ENCODE measurements at places on chromosomes 4 and X.

DNA sequence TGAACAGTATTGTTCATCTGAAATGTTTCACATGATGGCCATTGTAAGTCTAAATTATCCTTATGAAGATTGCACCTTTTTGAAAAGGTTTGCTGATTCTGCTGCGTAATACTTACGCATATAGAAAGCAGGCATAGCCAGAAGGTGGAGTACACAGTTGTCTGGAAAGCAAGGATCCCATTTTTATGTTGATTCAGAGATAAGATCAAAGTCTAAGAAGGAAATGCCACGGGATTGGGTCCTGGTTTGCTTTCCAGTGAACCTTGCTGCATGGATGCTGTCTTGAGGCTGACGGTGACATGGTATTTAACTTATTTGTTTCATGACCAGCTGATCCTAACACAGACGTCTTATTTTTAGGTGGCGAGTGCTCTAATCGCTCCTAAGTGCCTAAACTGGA, 15.5 kb downstream of the MAGEA9B start:
- no peak for DNase-seq

DNA sequence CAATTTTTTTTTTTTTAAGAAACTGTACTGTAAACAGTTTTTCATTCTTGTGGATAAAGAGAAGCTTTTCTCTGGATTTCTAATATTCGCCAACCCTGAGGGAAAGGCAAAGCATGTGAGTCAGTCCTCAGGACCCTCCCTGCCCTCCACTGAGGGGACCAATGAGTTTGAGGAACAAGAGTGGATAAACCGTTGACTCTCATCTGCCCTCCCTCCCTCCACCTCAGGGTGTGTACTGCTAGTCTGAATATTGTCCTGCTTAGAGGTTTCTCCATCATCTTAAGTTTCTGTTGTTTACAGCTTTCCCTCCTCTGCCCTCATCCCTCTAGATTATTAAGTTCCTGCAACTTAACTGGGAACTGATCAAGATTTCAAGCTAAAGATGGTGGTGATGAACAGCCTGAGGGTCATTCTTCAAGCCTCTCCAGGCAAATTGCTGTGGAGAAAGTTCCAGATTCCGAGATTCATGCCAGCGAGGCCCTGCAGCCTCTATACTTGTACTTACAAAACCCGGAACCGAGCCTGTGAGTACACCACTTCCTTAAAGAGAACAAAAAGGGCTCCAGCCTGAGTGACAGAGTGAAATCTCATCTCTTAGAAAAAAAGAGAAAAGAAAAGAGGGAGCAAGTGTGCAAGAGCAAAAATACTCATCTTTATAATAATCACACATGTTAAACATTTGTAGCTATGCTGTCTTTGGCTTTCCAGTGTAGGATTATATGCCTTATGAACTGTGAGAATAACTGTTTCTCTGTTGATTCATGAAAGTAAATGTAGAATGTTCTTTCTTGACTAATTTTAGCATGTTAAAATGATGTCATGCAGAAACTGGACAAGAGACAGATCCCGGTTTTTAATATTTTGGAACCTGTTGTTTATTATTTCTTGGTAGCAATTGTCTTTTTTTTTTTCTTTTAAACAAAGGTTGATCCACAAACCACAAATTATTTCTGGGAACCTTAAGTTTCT, 11.9 kb downstream of the CA5B start:
- no peak for DNase-seq

GRCh38 chr4:5711479-5712184, 631 bp downstream of the EVC start:
- DNase-seq = no peak

DNA sequence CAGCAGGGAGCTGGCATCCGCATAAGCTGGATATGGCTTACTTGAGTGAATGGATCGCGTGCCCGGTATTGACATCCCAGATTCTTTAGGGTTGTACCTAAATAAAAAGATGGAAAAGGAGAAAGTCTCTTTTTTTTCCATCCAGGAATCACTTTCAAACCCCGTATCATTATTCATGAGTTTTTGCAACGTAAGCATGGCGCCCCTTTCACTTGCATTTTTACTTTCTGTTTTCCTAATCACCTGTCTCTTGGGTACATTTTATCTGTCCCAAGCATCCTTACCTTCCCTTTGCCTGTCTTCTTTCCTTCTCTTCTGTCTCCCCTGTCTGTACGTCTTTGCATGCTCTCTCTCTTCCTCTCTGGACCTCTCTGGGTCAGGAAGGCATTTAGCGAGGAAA, 128.6 kb downstream of the CPE start:
- no peak for DNase-seq

DNA sequence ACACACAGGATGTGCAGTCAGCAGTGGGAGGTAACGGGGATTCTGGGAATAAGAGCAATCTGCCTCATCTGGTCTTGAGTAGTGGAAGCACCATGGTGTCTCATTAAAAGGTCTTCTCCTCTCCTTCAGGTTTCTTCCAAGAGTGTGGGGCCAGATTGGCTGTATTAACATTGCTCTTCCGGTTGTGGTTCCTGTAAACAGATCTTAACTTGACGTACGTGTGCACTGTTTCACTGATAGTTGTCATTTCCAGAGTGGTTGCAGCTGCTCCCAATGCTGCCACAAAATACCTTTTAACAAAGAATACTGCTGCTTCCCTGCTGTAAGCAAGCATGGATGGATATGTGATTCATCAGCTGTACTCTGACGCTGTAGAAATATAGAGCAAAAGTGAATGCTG, 1443.4 kb upstream of the TENM3 start:
- DNase-seq = no peak

DNA sequence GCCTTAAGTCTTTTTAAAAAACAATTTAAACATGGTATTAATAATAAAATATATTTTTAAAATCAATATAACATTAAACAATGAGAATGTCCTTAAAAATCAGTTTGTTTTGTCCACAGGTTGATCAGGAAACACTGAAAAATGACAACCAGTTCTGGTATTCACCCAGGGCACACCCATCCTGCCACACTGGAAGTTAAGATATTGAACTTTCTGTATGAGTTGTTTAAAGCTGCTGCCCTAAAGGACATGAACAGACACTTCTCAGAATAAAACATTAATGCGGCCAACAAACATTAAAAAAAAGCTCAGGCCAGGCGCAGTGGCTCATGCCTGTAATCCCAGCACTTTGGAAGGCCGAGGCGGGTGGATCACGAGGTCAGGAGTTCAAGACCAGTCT, 15.0 kb upstream of the HOPX start:
- DNase-seq = no peak

GRCh38 chr4:13378973-13379759, 105.0 kb downstream of the RAB28 start:
- no peak for DNase-seq

GRCh38 chr4:10761903-10762302, 77.3 kb upstream of the CLNK start:
- no peak for DNase-seq

- no peak for DNase-seq
These were observed 511.8 kb upstream of the ARX start for GRCh38 chrX:25527596-25527995.

DNA sequence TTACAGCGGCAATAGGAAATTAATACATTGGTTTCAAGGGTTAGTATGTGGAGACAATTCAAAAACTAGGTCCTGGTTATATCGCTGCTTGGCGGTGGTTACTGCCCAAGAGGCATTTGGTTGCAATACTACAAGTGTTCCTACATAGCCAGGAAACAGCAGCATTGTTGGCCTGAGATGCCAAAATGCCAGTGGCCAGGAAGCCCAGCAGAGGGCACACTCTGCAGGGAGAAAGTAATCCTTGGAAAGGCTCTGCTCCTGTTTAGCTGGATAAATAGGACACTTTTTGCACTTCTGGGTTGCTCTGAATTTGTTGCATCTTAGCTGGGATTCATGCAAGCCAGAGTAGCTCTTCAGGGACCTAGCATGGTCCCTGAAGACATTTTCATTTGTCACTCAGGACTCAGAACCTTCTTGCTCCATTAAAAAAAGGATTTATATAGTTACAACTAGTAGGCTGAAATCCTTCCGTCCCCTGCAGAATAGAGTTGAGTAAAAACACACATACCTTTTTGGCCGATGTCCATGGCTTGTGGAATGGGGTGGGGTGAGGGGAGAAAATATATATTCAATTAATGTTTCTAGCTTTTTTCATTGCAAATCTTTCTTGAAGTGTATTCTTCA, 8.1 kb upstream of the GPR119 start:
- no peak for DNase-seq

- DNase-seq = no peak
These were observed 84.4 kb downstream of the HTRA3 start for GRCh38 chr4:8353912-8354453.

GRCh38 chr4:125432078-125432477, 117.3 kb downstream of the FAT4 start:
- no peak for DNase-seq

DNA sequence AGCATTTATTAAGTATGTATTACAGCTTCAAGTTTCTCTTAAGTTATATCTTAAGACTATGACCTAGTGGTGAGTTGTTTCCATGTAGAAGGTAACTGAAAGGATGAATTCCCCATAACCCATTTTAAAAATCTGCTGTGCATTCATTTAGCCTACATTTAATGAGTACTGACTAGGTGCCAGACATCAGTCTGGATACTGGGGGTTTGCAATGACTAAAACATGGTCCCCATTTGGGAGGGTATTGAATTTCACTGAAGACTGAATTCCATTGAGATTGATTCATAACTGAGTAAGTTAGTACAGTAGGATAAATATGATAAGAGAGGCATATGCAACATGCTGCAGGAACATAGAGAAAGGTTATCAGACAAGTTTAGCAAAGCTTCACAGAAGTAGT, 241.5 kb downstream of the FRAS1 start:
- DNase-seq = no peak

DNA sequence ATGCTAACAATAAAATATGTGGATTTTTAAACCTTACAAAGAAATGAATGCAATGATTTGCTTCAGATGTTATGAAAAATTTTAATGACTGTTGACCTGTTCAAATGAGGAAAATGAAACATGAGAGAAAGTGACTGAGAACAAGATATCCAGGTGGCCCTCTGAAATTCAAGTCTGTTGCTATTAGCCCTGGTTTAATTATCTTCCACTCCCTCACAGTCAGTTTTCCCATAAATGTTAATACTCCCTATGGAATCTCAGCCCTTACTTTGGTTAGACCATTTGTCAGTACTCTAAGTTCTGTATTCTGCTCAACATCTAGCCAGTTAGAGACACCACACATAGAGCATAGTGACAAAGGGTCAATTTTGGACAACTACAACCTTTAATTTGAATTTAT, 327.8 kb downstream of the PDGFC start:
- no peak for DNase-seq

GRCh38 chr4:16083241-16084191, at the start of gene PROM1:
PROM1 (minus strand) TSS chr4:16084023; CDS start chr4:16075906, 8,117 bp downstream.
- DNase-seq = peak; percentile 36

DNA sequence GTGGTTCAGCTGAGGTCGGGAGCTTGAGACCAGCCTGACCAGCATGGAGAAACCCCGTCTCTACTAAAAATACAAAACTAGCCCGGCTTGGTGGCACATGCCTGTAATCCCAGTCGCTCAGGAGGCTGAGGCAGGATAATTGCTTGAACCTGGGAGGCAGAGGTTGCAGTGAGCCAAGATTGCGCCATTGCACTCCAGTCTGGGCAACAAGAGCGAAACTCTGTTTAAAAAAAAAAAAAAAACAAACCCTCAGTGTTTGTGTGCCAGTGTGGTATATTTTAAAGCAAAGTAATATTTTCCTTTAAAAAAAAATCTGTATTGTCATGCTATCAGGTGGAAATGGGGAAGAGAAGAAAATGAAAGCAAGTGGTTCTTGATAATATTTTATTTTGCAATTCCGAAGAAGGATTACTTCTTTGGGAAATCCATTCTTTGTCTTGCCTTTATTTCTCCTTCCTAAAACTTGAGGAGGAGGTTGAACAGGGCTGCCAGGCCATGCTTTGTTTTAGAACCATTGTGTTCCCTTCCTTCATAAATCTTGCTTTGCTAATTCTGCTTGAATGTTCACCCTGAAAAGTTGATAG, 14.4 kb downstream of the ALG13 start:
- no peak for DNase-seq

DNA sequence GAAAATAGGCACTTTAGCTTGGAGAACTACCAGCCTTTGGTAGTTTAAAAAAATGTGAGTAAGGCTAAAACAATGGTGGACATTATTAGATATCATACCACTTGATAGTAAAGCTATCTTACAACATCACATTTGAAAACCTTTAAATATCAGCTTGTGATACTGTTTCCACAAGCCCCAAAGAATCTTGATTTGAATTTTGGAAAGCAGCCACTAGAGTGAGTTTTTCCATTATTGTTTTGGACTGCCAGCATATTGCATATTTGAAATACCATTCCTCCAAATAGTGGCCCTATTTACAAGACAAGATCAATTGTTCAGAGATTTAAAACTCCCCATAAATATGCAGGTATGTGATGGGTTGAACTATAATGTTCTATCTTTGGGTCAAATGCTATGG, 303.0 kb upstream of the PRPS2 start:
- DNase-seq = no peak

- DNase-seq = no peak
These were observed 92.0 kb upstream of the STS start for GRCh38 chrX:7055386-7056137.

GRCh38 chr4:43547561-43547960, 655.0 kb downstream of the GRXCR1 start:
- DNase-seq = no peak

- DNase-seq = no peak
These were observed 689.3 kb downstream of the CENPC start for GRCh38 chr4:66855956-66856355.

GRCh38 chr4:184536065-184536880, 61.9 kb upstream of the IRF2 start:
- DNase-seq = no peak

- DNase-seq = no peak
These were observed 52.2 kb upstream of the SOD3 start for GRCh38 chr4:24743206-24743605.

- DNase-seq = peak; percentile 6
These were observed 27.5 kb downstream of the SETD7 start for GRCh38 chr4:139528377-139529005.

GRCh38 chr4:84917086-84917821, 49.2 kb downstream of the WDFY3 start:
- no peak for DNase-seq

DNA sequence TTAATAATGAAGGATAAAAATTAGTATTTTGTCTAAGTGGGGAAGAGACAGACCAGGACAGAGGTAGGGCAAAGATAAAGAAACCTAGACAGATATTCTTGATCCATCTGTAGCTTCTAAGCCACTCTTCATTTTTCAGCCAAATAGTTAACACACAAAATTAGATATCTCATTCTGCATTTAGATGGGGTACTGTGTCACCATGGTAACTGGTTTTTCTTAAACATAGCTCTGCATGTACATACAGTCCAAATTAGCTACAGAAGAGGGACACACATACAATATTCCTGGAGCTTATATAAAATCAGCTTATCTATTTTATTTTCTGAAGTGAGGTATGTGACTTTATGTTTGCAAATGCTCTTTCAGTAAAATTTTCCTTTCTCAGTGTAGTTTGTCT, 393.7 kb downstream of the PPP3CA start:
- no peak for DNase-seq

- DNase-seq = no peak
These were observed 58.0 kb downstream of the SH3BGRL start for GRCh38 chrX:81259714-81260395.
